ENCODE measurements at places on chromosomes 4 and X.

GRCh38 chr4:45897946-45898585, 225.8 kb downstream of the GABRG1 start:
- DNase-seq = no peak

DNA sequence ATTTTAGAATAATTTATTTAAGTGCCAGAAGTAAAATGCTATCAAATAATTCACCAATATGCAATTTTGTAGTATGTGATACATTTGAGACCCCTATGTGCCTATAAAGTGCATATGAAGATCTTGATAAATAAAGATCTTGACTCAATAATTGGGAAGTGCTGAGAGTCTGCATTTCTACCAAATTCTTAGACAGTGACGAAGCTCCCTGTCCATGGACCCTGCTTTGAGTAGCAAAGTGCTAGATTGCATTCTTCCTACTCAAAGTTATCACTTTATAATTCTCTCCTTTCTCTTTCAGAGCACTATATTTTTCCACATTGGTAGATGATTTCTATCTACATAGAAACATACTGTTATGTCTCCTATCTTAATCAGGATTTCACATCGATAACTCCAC, 1393.9 kb downstream of the ARAP2 start:
- DNase-seq = no peak

DNA sequence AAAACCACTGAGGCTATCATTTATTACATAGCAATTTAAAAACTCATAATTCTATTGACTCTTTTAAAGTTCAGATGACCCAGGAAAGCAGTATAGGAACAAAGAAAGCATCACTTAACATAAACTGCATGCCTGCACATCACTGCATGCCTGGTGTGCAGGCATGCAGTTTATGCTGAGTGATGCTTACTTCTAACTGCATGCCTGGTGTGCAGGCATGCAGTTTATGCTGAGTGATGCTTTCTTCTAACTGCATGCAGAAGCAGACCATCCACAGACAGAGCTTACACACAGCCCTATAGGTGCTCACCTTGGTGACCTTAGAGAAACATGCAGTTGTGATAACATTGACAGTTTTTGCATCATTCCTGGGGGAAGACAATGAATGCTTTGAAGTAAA, 17.0 kb downstream of the SDAD1 start:
- no peak for DNase-seq

GRCh38 chrX:10893976-10894375, 217.2 kb upstream of the HCCS start:
- DNase-seq = no peak

DNA sequence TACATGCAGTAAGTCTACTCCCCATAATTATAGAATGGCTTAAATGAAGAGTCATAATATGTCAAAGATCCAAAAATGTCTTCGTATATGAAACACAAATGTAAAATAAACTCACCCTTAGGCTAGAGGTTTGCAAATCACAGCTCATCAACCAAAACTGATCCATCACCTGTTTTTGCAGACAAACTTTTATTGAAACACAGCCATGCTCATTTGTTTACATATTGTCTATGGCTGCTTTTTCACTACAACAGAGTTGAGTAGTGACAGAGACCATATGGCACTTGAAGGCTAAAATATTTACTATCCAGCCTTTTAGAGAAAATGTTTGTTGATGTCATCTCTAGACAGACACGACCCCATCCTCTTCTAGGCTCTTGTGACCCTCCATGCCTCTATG, 64.5 kb upstream of the GEMIN8 start:
- DNase-seq = no peak

GRCh38 chr4:13611283-13611842, 16.2 kb downstream of the BOD1L1 start:
- DNase-seq = no peak

GRCh38 chr4:155609455-155610059, 57.1 kb upstream of the GUCY1A1 start:
- no peak for DNase-seq

DNA sequence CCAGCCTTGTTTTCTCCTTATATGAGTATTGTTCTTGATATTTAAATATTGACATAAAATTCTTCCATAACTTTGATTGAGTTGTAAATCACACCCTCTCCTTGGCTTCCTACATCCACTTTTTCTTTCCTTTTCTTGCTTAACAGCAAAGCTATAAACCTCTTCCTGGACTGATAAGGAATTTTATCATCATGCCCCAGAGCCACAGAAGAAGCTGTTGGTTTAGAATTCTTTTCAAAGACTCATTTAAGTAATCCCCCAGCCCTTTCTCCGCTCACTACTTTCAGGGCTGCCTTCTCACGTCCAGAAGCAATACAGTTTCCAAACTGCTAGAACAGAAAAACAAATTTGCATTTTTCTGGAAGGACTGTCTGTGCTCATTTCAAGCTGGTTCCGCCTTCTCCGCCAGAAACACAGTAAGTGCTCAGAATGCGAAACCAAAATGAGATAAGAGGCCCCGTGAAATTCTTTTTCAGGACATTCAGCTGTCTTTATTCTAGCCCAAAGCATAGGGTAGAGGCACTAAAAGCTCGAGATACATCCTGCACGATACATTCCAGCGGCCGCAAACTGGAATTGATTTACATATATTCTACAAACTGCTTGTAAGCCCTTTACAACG, 849 bp downstream of the MID1 start:
- DNase-seq = no peak

DNA sequence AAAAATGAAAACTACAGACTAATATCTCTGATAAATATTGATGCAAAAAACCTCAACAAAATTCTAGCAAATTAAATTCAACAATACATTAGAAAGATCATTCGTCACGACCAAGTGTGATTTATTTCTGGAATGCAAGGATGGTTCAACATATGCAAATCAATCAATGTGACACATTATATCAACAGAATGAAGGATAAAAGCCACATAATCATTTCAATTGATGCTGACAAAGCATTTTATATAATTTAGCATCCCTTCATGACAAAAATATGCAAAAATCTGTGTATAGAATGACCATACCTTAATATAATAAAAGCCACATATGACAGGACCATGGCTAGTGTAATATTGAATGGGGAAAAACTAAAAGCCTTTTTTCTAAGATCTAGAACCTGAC, 457.2 kb upstream of the SPANXN1 start:
- DNase-seq = no peak

GRCh38 chr4:136687118-136687517, 845.2 kb downstream of the PCDH18 start:
- DNase-seq = no peak
